ENCODE measurements at places on chromosomes 2 and 18. TPM values are rescaled to one million over a fixed set of nuclear protein-coding genes. Genes with fewer than 3 reads are reported as not detected.

Gene GCKR
- total RNA-seq: 0.27 TPM

Gene CLEC4F
- total RNA-seq: not detected

Gene AQP12B
- total RNA-seq: not detected

Gene AGXT
- total RNA-seq: not detected

Gene CPO
- not detected for total RNA-seq

Gene BMP10
- total RNA-seq: not detected

Gene TTC32
- total RNA-seq: 15.0 TPM

Gene DSG4
- 0.02 TPM for total RNA-seq

Gene SPP2
- total RNA-seq: not detected

Gene DYNAP
- total RNA-seq: not detected

Gene ADGRF3
- 0.07 TPM for total RNA-seq

Gene SP5
- total RNA-seq: not detected

All from A549 treated with DMSO at 1 μM for 4 hours (cell line).